A673 (cell line): ENCODE measurements at places on chromosomes 16 and 17. TPM values are rescaled to one million over a fixed set of nuclear protein-coding genes. Genes with fewer than 3 reads are reported as not detected.

DNA sequence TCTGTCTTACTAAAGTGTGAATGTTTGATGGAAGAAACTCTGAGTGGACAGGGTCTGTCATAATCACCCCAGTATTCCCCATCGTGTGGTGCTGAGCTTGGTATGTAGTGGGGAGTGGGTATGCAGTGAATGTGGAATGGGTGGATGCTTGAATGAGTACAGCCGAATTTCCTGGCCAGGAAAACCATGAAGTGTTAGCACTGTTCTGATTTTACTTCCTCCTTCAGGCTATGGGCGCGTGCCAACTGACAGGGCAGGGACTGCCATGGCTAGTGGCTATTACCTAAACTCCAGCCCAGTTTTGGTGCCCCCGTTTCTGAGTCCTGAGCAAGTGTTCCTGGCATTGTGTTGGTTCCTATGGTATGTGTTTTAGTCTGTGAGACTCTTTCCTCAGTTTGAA lies 48.6 kb downstream of the PRKCA start:
- H3K27ac ChIP-seq: no peak overlapping the region
- no peak for DNase-seq
- peaks cover 48% of the 10 kb centered on the region for H3K4me1 ChIP-seq
- no peak overlapping the region for H3K4me3 ChIP-seq
- no peaks in the 10 kb centered on the region for H3K27me3 ChIP-seq

The LITAFD gene
- total RNA-seq: not detected in 2 replicates

DNA sequence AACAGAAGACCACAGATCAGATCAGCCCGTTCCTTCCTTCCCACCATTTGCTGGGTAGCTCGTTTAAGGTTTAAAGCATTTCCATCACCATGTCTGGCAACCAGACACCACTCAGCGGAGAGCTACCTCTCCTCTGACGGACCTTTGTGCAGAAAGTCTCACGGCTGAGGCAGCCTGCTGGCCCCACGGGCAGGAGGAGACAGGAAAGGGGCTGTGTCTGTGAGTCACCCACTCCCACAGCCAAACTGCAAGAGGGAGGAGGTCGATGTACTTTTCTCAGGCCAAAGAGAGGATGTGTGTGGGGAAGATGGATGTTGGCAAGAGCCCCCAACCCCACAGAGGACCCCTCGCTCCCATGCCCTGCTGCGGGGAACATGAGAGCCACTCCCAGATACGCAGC lies 92.1 kb downstream of the ZNF423 start:
- H3K27me3 ChIP-seq: no peaks in the 10 kb centered on the region
- no peak overlapping the region for H3K27ac ChIP-seq
- no peaks in the 10 kb centered on the region for H3K36me3 ChIP-seq
- H3K4me3 ChIP-seq: no peak overlapping the region
- H3K4me1 ChIP-seq: no peaks in the 10 kb centered on the region

- H3K27ac ChIP-seq: no peak overlapping the region
- H3K4me3 ChIP-seq: no peak overlapping the region
- H3K27me3 ChIP-seq: no peaks in the 10 kb centered on the region
- peaks cover 3% of the 10 kb centered on the region for H3K36me3 ChIP-seq
Observed at GRCh38 chr16:21647562-21648164, 4.7 kb downstream of the IGSF6 start.

DNA sequence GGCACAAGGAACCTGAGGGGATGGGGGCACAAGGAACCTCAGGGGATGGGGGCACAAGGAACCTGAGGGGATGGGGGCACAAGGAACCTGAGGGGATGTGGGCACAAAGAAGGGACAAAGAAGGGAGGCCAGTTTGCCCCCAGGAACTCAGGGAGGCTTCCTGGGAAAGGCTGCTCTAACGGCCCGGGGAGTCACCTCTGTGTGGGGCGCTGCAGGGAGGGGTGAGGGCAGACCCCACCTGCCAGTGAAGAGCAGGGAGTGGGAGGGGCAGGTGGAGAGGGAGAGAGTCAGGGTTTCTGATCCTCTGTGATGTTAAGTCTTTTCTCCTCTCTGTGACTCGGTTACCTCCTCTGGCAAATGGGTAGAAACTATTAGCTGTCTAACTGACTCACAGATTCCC lies 57.7 kb downstream of the TIMM22 start:
- H3K27me3 ChIP-seq: no peaks in the 10 kb centered on the region
- no peak overlapping the region for H3K4me3 ChIP-seq
- peaks cover 7% of the 10 kb centered on the region for H3K36me3 ChIP-seq
- H3K4me1 ChIP-seq: no peaks in the 10 kb centered on the region
- no peak overlapping the region for H3K27ac ChIP-seq

GRCh38 chr16:85564277-85565051 lies 48.7 kb upstream of the GSE1 start:
- H3K27ac ChIP-seq: no peak overlapping the region
- no peaks in the 10 kb centered on the region for H3K27me3 ChIP-seq
- H3K4me1 ChIP-seq: peaks cover 40% of the 10 kb centered on the region
- H3K4me3 ChIP-seq: no peak overlapping the region
- no peaks in the 10 kb centered on the region for H3K36me3 ChIP-seq

The SPNS3 gene
- not detected in 2 replicates for total RNA-seq

The DNAAF1 gene
- total RNA-seq: not detected in 2 replicates

DNA sequence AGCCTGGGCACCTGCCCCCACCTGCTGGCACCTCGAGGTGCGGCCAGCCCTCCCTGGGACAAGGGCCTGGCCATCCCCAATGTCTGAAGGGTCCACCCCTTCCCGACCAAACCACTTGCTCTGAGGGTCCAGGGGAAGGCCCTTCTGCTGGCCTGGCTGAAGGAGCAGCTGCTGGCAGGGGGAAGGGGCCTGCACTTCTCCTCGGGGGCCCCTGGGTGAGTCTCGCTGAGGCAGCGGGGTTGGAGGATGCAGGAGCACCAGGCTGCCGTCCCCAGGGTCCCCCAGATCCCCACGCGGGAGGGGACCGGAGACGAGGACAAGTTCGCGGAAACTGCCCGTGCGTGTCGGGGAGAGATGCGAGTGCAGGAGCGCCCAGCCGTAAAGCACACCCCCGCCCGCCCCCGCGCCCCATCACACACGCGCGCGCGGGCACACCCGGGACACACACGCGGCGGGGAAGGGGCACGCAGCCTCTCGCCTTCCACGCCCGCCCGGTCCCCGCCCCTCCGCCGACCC lies 725 bp upstream of the CACNA1H start:
- no peaks in the 10 kb centered on the region for H3K27me3 ChIP-seq
- peaks cover 36% of the 10 kb centered on the region for H3K4me1 ChIP-seq
- H3K4me3 ChIP-seq: peak overlapping the region; percentile 47
- H3K36me3 ChIP-seq: no peaks in the 10 kb centered on the region

GRCh38 chr17:55584055-55584685 lies 72.9 kb upstream of the SMIM36 start:
- no peak overlapping the region for H3K4me3 ChIP-seq
- H3K36me3 ChIP-seq: no peaks in the 10 kb centered on the region
- no peaks in the 10 kb centered on the region for H3K27me3 ChIP-seq
- peaks cover 7% of the 10 kb centered on the region for H3K4me1 ChIP-seq
- DNase-seq: peak; percentile 56

The GPR179 gene
- 0.04 TPM in 2 replicates for total RNA-seq

The METTL23 gene
- total RNA-seq: 42.4 and 46.0 TPM in 2 replicates

The NXPH3 gene
- total RNA-seq: 0.21 and 0.46 TPM in 2 replicates
